ENCODE measurements at places on chromosomes 6 and 20. TPM values are rescaled to one million over a fixed set of nuclear protein-coding genes. Genes with fewer than 3 reads are reported as not detected.

- no peak for DNase-seq
Observed at GRCh38 chr6:35933844-35934243, 12.9 kb upstream of the SRPK1 start.

GRCh38 chr6:116253188-116253504 is 729 bp downstream of the TSPYL4 start:
- DNase-seq: no peak

- DNase-seq: no peak
Observed at GRCh38 chr20:56974499-56975250, 291.8 kb downstream of the BMP7 start.

MDFI gene
- total RNA-seq: 0.26 TPM

SULF2 gene
- 9.8 TPM for total RNA-seq

SLC17A2 gene
- 0.11 TPM for total RNA-seq
